ENCODE measurements at places on chromosomes 12 and 14.

DNA sequence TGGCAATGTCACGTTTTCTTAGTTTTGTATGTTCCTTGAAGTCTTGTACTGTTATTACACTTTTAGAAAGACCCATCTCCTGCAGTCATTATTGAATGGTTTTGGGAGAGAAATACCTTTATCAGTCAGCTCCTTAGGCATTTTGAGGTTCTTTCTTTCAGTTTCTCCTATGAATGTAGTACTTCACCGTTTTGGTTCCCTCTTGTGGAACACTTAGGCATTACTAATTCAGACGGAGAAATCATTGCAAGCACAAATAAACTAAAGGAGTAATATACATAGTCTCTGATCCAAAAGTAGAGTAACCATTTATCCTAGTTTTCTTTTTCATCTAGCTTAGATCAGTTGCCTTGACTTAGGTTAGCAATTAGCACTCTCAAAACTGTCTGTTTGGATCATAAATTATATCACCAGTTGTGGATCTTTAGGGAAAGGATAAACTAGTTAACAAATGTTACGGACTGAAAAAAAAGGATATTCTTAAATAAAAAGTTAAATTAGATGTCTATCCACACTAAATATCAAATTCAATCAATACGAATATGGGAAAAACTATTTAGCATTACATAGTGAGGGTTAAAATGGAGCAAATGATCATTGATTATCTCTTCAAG is 1538.3 kb upstream of the SEL1L start:
- peak; percentile 51 for DNase-seq

DNA sequence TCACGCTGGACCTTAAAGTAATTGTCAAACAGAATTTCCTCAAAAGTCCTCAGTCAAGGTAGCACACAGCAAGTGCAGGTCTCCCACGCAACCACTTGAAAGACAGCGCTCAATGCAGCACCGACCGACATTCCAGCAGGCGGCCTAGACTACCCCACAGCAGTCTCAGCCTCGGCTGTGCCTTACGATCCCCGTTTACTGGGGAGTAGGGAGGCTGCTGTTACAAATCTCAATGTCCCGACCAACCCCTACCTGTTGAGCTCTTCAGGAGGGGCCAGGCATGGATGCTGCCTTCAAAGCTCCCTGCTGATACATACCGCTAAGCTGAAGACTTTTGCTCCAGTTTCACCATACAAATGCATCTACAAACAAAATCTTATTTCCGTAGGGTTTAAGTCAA is 21.8 kb downstream of the VPS37B start:
- DNase-seq, result no peak

DNA sequence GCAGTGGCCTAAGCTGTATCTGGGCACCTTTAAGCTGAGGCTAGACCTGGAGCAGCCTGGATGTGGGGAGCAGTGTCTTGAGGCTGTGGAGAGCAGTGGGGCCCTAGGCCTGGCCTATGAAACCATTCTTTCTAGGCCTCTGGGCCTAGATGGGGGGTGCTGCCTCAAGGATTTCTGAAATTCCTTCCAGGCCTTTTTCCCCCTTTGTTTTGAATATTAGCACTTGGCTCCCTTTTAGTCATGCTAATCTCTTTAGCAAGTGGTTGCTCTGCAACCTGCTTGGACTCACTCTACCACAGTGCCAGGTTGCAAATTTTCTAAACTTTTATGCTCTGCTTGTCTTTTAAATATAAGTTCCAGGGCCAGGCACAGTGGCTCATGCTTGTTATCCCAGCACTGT is 41.6 kb upstream of the RFX4 start:
- DNase-seq, result no peak

GRCh38 chr12:119565404-119565803 is 28.2 kb upstream of the TMEM233 start:
- DNase-seq, result no peak

GRCh38 chr12:104793968-104794367 is 164.1 kb downstream of the SLC41A2 start:
- no peak for DNase-seq

GRCh38 chr12:28618772-28619171 is 428.5 kb downstream of the CCDC91 start:
- DNase-seq, result no peak

DNA sequence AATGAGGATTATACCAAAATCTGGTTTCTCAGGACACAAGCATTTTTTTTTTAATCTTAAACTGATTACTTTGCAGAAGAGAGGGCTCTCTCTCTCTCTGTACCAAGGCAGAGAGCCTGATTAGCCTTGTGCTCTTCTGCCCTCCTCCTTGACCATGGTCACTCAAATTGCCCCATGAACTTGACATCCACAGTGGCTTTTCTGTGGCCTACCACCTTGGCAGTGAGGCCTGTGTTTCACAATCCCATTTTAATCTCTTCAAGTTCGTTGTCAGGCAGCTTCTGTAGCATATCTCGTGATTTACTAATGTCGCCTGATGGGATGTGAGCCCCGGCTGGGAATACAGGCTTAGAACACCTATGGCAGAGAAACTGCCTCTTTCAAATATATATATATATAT is 30.7 kb upstream of the PWP1 start:
- no peak for DNase-seq

- no peak for DNase-seq
Observed at GRCh38 chr14:74954947-74955228, 509 bp downstream of the PGF start.

GRCh38 chr12:108582978-108583770 is 14.7 kb downstream of the TMEM119 start:
- DNase-seq, result no peak

- no peak for DNase-seq
Observed at GRCh38 chr14:28629328-28630004, 137.1 kb upstream of the FOXG1 start.

GRCh38 chr12:44509471-44509870 is 366.6 kb downstream of the NELL2 start:
- no peak for DNase-seq

DNA sequence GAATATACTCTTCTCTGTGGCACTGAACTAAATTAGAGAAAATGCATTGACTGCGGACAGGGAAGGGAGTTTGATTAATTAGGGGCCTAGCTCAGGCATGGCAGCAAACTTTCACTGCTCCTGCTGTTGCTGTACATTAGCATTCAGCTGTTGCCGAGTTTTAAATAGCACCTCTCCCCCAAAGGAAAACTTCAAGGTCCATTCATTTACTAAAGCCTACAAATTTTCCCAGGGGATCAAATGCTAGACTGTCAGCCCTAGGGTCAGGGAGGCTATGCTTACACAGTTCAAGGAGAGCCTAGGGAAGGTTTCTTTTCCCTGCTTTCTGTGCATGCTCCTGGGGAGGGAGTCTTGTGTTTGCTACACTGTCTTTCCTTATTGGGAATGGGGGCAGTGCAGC is 60.0 kb upstream of the GZMB start:
- no peak for DNase-seq

GRCh38 chr14:35985474-35986218 is 159.5 kb downstream of the BRMS1L start:
- DNase-seq, result no peak

DNA sequence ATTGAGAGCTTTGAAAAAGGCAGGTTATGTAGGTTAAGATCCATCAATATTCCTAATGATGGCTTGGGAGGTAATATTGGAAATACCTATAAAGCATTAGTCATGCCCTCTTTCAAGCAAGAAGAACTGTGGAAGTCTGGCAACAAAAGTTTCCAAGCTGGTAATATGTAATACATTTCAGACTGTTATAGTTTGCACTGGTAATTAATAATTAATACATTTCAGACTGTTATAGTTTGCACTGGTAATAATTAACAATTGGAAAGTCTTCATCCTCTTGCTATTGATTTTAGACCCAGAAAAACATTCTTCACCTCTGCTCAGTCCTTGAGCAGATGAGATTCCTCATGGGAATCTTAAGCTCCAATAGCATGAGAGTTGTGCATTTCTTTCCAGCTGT is 29.0 kb upstream of the WDR89 start:
- DNase-seq, result no peak

DNA sequence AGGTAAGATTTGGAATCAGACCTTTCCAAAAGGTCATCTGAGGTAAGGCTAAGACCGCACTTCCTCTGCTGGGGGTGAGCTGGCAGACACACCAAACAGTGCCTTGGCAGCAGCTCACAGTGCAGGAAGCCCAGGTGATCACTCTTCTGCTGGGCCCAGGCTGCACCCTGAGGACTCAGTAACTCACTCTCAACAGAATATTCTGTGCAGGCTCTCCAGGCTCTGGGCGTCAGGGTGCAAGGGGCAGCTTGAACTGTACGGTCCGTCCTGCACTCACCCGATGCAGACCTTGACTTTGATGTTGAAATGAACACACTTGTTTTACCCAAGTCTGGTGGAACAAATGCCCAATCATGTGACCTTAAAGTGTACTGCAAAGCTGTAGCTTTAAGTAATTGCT is 6.0 kb downstream of the ALKBH2 start:
- no peak for DNase-seq

GRCh38 chr12:6966351-6966750 is 4.1 kb downstream of the PHB2 start:
- peak; percentile 3 for DNase-seq

DNA sequence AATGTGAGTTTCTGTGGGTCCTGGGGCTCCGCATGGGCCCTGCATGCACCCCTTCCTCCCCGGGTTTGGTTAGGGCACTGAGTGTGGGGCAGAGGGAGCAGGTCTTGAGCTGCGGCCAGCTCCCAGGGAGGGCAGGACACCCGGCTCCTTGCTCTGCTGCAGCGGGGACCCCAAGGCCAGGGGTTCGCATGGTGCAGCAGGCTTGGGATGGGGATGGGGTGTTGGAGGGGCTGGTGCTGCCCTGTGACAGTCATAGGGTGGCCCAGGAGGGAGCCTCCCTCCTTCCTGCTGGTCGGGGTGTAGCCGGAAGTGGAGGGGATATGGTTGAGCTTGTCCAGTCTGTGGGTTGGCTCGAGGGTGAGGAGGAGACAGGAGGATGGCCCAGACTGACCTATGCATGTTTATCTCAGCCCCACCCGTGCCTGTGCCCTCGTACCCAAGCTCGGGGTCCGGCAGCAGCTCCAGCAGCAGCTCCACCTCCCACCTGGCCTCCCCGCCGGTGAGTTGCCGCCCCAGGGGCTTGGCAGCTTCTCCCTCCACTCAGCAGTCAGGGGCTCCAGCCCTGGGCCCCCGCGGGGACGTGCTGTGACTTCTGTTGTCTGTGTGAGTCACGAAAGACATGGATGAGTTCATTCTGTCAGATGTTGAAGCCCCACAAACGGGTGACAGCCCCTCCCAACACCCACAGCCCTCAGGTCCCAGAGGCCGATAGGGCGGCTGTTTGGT is 16.0 kb downstream of the ULK1 start:
- no peak for DNase-seq

DNA sequence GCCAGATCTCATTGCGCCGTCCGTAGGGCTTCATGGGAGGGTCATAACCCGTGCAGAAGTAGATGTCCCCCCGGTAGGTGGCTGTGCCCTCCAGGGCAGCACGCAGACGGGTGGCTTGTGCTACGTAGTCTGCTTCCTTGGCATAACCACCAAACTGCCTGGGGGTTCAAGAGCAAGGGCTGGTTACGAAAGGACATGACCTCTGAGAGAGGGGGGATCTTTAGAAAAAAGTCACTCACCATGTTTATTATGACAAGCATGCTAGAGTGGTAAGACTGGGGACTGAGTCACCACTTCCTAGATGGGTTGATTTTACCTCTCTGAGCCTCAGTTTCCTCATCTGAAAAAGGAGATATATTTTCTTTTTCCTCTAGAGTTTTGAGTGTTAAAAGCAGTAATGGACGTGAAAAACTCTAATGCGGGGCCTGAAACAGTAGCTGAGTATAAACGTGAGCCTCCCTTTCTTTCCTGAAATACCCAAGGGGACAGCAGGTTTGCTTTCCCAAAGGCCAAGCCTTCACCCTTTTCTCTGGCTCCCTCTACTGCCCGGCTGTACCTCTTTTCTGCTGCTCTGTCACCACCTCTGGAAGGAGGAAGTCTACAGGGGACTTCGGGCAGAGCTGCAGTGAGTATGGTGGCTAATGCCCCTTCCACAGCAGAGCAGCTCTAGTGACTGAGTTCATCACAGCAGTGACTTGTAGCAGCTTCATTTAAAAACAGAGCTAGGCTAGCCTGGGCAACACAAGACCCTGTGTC is 23.5 kb upstream of the GPRC5D start:
- peak; percentile 75 for DNase-seq

- no peak for DNase-seq
Observed at GRCh38 chr12:3256103-3256631, 179.0 kb downstream of the TSPAN9 start.

GRCh38 chr12:108394196-108394595 is 55.1 kb upstream of the CMKLR1 start:
- DNase-seq, result no peak

GRCh38 chr14:105332350-105332874 is 17.9 kb downstream of the PACS2 start:
- DNase-seq, result no peak

DNA sequence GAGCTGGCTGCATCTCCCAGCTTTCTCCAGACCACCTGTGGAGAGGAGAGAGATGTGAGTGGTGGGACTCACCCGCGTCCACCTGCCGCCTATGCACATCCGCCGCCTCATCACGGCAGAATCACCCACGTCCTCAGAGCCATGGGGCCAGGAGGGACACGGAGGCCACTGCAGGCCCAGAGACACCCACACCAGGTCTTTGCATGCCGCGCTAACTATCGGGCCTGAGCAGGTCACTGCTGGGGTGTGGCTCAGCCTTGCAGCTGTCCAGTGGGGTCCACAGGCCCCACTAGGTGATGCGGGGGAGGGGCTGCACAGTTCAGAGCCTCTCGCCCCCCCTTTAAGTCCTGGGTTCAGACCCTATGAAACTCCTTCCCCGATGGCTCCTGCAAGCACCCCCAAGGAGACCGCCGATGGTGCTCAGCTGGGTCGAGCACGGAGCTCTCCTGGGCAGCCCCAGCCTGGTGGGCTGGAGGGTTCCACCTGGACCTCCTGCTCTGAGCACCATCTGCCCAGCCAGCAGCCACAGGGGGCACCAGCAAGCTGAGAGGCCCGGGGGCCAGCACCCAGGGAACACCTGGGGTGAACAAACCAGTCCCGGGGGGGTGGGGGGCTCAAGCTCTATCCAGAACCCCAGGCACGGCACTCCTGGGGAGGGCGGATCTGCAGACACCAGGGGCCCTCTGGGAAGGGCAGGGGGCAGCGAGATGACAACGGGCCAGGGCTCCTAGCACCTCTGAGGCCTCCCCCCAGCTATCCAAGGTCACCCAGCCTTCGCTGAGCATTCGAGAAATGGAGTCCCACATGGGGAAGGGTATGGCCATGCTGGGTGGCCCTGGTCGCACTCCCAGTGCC is 34.3 kb downstream of the CCNK start:
- no peak for DNase-seq

- no peak for DNase-seq
Observed at GRCh38 chr14:99947695-99948094, 117.5 kb upstream of the EVL start.

DNA sequence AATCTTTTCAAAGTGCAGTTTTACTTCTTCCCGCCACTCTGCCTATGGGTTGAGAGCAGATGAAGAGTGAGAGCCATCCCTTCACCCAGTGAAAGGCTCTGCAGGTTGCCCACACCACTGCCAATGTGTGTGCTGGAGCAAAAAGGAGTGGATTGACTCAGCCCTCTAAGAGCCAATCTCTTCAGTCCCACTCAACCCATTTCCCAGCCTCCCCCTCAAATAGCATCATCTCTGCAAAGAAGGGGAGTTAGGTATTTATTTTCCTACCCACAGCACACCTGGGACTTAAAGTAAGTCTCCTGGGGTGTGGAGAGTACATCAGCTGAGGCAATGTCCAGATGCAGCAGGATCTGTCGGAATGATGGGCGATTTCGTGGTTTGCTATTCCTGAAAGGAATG is 15.3 kb downstream of the MAP3K12 start:
- DNase-seq, result no peak

Measured in MM.1S (cell line).